ENCODE measurements at places on chromosomes 6 and 20.
A peak's percentile ranks its signal among the peaks of the same experiment; 100 is the strongest.

DNA sequence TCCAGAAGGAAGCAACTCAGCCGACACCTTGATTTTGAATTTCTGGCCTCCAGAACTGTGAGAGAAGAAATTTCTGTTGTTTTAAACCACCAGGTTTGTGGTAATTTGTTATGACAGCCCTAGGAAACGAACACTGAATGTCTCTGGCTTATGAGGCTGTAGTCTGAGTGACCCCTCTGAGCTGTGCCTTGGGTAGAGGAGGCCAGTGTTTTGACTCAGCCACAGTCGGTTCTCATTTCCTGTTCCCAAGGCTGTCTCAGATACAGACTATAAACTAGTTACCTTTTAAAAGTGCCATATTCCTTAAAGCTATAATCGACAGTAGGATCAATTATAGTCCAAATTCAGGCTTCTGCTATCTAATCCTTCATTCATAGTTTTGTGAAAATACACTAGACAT lies 391.2 kb upstream of the MAP3K7 start:
- DNase-seq: no peak

GRCh38 chr20:59043698-59044097 lies 1.1 kb upstream of the PRELID3B start:
- peak; percentile 27 for DNase-seq

DNA sequence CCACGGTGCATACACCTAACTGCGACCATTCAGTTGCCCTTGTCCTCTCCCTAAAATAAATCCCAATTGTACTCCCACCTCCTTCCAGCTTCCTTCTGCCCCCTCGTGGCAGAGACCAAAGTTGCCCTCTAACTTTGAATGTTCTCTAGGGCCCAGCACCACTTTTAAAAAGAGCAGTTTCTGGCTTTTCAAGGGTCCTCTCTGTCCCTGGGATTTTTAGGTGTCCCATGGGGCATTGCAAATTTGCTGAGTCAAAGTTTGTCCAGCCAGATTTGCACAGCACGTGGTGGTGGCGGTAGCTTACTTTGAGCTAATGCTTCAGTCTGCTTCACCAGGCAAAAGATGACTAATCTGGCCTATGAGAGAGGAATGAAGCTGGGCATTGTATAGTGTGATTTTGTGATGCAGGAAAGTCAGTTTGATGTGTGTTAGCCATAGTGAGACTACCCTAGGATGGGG lies 100.2 kb downstream of the PERP start:
- DNase-seq: peak; percentile 32

- DNase-seq: no peak
These were observed 582.3 kb upstream of the GJE1 start for GRCh38 chr6:141550471-141550870.

GRCh38 chr6:43707269-43707668 lies 19.7 kb upstream of the MRPS18A start:
- no peak for DNase-seq

- no peak for DNase-seq
These were observed 55.8 kb upstream of the SCML4 start for GRCh38 chr6:107879941-107880340.

GRCh38 chr6:108598305-108598863 lies 37.7 kb downstream of the FOXO3 start:
- DNase-seq: peak; percentile 68

DNA sequence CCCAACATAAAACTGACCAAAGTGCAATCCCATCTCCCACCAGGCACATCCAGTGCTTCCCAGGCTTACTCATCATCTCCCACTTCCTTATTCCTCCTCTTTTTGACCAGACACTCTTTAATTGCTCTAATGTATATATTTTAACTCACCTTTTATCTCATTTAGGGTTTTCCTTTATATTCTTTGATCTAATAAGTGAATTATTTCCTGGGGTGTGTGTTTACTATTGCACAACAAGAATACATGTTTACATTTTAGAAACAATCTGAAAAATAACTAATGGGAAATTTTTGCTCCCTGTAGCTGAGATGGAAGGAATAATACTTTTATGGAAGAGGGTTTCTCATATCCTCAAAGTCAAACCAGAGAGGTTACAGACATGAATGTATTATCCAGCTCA lies 18.4 kb downstream of the RHAG start:
- DNase-seq: no peak

GRCh38 chr6:118859517-118860064 lies 34.4 kb upstream of the ASF1A start:
- DNase-seq: no peak

DNA sequence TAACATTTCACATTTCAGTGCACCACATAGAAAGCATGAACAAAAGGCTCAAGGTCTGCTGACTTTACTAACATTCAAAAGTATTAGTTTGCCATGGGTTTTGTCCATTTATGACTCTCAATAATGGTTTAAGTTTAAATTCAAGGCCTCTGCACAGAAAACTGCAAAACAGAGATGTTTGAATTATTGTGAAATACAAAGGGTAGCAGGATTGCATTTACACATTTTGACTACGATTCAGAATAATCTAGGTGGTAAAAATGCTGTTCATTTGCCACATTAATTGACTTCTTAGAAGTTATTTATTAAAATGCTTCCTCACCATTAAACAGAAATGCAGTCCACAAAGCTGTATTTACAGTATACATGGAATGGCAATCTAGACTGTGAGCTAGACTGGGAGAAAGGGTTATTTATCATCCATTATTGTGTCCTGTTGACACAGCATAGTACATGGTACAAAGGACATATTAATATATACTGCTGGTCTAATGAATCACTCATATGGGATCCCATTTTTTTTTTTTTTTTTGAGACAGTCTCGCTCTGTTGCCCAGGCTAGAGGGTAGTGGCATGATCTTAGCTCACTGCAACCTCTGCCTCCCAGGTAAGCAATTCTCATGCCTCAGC lies 18.0 kb downstream of the USP49 start:
- no peak for DNase-seq

GRCh38 chr20:14569641-14570040 lies 232.2 kb upstream of the FLRT3 start:
- DNase-seq: no peak

GRCh38 chr6:79833264-79833963 lies 113.9 kb downstream of the ELOVL4 start:
- no peak for DNase-seq

DNA sequence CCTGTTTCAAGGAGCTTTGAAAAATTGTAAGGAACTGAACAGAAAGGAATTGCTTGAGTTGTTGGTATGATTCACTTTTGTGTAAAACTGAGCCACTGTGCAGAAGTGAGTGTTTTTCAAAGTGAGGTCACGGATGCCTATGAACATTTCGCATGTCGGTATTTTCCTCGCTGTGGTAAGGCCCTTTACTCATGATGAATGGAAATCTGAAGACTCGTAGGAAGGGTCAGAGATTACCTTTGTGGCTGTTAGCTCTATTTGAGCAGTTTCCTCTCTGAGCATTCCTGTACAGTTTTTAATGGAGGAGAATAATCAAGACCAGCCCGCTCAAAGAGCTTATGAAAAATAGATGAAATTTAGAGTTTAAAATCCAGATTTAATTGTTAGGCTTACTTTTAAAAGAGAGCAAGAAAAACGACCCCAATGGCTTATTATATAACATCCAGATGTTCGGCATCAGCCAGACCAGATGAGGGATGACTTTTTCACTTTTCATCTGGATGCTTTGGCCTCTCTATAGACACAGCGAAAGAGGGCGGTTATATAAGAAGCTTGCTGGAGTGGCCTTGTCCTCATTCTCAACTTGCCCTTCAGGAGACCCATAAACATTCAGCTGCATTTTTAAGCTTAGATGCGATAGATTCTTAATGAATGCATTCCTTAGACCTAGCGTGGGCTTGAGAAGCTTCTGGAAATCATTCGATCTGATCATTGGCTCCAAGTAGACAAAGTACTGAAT lies 99.5 kb downstream of the CD83 start:
- no peak for DNase-seq

- peak; percentile 61 for DNase-seq
These were observed 12.2 kb downstream of the MYLK4 start for GRCh38 chr6:2738373-2738979.

DNA sequence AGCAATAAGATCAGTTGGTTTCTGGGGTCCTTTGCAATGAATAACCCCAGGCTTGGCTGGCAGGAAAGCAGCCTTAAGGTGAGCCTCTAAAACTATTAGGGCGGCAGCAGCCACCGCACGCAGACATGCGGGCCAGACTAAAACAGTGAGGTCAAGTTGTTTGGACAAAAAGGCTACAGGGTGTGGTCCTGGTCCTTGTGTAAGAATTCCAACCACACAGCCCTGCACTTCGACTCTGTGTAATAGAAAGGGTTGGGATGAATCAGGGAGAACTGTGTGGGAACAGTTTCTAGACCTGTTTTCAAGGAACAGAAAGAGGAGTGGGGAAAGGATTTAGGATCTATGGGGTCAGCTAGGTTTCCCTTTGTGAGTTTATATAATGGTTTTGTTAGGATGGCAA lies 237.6 kb downstream of the SMOC2 start:
- no peak for DNase-seq

DNA sequence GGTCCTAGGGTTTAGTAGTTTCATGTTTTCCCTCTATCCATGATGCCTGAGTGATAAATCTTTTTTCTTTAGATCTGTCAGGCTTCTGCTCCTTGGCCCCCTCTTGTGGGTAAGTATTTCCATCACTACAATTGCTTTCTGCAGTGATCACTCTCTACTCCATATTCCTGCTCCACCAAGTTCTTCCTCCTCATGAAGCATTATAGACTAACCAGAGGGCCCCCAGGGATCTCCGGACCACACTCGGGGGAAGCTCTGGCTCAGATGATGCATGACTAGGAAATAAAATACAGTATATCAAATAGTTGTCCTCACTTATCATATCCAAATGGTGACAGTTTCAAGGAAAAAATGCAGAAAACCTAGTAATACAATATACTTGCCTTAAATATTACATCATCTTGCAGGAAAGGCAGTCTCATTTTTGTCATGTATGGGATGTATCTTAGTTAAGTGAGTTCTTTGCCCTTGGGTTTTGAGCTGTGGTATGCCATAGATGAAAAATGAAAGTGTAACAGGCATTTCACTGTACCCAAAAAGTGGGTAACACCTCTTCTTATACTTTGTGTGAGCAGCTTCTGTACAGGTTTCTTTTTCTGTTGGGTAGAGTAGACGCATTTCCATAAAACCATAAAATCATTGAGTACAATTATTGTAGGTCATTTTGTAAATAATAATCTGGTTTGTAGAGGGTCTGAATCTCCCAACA lies 200.9 kb upstream of the EYA4 start:
- DNase-seq: no peak

- no peak for DNase-seq
These were observed 296.3 kb downstream of the TAF4 start for GRCh38 chr20:61769286-61769832.

GRCh38 chr6:167849846-167850459 lies 23.2 kb downstream of the AFDN start:
- DNase-seq: no peak

DNA sequence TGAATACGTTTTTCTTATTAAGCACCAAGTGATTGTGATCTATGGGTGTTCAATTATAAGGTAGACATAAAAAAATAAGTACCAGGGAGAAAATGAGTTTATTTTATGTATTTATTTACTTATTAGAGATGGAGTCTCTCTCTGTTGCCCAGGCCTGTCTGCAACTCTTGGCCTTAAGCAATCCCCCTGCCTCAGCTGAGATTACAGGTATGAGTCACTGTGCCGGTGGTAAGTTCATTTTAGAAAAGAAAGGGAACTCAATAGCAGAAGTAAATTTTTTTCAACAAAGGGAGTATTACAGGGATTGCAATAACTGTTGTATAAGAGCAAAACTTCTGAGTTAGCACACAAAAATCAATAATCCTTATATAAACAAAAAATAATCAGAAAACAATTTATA lies 98.7 kb upstream of the FUT9 start:
- no peak for DNase-seq

GRCh38 chr20:54086507-54087039 lies 16.2 kb upstream of the BCAS1 start:
- DNase-seq: no peak

DNA sequence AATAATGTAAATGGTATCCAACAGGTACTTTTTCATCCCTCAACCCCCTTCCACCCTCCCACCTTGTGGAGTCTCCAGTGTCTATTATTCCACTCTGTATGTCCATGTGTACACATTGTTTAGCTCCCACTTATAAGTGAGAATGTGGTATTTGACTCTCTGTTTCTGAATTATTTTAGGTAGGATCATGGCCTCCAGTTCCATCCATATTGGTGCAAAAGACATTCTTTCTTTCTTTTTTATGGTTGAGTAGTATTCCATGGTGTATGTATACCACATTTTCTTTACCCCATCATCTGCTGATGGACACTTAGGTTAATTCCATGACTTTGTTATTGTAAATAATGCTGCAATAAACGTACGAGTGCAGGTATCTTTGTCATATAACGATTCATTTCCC lies 58.2 kb upstream of the PRND start:
- no peak for DNase-seq

DNA sequence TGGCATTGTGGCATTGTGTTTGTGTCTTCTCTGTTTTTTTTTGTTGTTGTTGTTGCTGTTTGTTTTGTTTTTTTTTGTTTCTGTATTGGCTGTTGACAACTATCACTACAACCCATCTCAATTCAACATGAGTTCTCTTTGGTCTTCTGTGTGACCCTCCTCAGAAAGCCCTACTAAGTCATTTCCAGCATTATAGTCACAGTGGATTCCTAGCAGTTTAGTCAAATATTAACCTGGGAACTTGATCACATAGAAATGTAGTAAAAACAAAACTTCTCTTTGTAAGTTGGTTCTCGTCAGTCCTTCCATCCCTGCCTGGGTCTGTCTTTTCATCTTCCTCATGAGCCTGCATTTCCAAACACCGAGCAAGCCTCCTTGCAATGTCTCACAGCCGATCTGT lies 16.8 kb downstream of the SLC17A2 start:
- peak; percentile 25 for DNase-seq

DNA sequence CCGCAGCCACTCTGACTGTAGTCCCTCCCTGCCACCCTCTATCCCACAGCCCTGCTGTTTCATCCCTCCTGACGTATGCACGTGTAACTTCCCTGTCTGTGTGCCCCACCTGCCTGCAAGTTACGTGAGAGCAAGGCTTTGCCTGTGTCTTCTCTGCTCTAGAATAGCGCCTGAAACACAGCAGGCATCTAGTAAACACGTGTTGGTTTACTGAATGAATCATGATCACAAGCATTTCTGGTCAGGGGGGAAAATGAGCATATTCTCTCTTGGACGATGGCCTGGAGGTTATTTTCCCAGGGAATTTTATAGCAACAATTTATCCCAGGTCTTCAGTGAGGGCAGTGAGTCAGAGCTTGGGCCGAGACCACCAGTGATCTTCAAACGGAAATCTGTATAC lies 38.3 kb downstream of the PSMG4 start:
- DNase-seq: no peak

- peak; percentile 91 for DNase-seq
These were observed 26.2 kb downstream of the ARHGAP18 start for GRCh38 chr6:129683601-129684322.

DNA sequence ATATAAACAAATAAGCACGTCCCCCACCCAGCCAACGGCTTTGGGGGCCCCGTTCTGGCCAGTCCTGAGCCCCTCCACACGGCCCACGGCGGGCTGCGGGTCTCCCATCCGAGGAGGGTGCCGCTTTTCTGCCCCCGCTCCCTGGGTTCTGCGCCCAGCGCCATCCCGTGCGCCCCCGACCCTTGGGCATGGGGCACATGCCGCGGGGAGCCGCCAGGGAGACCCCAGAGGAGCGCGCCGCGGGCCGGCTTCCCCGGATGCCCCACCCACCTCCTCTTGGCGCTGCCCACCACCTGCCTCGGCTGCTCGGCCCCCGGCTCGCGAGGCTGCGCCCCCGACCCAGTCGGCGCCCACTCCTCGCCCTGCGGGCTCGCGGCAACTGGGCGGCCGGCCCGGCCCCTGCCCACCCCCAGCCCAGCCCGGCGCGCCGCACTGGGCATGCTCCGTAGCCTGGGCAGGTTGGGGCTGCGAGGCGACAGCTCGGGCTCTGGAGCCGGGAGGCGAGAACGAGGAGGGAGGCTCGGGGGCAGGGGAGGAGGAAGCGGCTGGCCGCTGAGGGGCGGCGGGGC lies 570 bp upstream of the PLCB4 start:
- DNase-seq: no peak
